ENCODE measurements at places on chromosomes 13 and 19.

GRCh38 chr13:108383667-108384066 is 114.1 kb downstream of the TNFSF13B start:
- no peak for DNase-seq

DNA sequence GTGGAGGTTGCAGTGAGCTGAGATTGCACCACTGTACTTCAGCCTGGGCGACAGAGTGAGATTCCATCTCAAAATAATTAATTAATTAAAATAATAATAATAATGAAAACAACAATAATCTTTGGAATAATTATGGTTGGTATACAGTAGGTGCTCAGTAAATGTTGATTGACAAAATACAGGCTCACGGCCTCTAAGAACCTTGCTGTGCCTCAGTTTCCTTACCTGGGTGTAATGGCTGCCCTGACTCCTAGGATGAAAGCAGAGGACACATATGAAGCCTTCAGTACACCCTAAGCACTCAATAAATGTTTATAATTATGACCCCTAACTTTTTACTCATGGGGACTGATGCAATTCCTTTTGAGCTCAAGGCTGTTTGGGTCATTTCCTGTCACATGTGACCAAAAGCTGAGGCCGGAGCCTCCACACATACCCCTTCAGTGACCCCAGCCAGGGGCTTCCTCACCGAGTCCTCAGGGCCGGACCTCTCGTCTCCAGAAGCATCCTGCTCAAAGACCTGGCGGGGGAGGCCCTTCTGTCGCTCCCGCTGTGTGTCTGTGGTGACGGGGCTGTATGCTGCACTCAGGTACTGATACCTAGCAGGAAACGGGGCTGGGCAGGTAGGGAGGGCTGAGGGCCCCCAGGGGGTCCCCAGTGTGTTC is 10.5 kb downstream of the DOCK6 start:
- DNase-seq = no peak

GRCh38 chr13:77038907-77039480 is 12.0 kb upstream of the FBXL3 start:
- no peak for DNase-seq

- DNase-seq = no peak
Measured at GRCh38 chr19:29695765-29696564, 19.1 kb downstream of the C19orf12 start.

GRCh38 chr13:23443878-23444277 is 10.4 kb upstream of the SACS start:
- DNase-seq = no peak

DNA sequence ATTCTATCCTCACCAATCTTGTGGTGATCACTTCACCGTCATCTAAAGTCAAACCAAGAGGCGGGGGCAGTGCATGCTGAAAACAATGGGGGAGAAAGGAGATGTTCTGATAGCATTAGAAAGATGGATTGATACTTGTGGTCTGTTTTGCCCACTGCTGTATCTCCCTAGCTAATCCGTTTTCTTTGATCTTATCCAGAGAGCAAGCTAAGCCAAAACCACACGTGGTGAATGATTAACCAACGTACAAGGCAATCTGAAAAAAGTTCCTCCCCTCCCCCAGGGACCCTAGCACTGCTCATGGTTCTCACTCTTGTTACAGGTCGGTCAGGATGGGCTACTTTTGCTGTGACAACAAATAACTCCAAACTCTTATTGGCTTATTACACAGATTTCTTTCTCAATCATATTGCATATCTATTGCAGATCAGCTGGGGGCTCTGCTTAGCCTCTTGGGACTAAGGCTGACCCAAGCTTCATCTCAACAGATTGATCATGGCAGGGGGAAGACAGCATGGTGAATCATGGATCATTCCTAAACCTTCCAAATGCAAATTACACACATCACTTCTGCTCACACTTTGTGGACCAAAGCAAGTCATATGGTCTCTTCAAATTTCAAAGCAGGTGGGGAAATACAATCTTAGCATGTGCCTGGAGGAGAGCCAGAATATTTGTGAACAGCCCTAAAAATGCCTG is 11.9 kb upstream of the C13orf42 start:
- DNase-seq = no peak

DNA sequence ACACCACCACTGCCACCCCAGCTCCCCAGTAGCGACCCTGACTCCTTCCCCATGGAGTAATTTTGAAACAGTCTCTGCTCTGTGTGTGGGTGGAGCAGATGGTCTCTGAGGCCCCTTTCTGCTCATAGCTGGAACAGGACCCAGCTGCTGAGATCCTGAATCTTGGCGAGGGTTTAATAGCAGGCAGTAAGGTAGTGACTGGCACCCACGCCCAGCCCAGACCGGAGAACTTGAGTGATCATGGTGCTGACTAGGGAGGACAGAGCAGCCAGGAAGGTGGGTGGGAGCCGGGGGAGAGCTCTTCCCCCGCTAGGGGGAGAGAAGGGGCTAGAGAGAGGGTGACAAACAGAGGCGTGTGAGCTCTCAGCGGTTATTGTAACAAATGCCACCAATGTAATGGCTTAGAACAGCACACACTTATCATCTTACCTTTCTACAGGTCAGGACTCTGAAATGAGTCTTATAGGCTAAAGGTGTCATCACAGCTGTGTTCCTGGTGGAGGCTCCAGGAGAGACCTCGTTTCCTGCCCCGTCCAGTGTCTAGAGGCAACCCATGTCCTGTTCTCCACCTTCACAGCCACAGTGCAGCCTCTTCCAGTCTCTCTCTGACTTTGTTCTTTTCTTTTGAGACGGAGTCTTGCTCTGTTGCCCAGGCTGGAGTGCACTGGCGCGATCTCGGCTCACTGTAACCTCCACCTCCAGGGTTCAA is 7.2 kb upstream of the ACER1 start:
- no peak for DNase-seq

GRCh38 chr19:13830114-13830740 is 35.0 kb downstream of the ZSWIM4 start:
- peak; percentile 66 for DNase-seq

DNA sequence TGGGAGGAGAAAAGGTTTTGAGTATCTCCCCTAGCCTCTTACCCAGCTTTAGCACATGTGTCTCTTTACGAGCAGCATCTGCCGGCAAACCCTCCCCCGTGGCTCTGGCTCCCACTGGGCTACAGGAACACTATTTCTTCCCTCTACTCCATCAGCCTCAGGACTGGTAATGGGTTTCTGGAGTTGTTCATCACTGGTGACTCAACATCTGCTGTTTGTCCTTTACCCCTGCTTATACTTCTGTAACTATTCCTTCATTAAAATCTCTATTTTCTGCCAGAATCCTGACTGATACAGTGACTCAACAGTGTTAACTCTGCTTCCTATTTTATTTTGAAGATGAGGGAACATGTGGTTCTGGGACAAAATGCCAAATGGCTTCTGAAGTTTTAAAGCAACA is 437.3 kb upstream of the HTR2A start:
- DNase-seq = no peak

Measured in Right ventricle myocardium inferior (tissue), 1 donor.